Hematopoietic multipotent progenitor cell (in vitro differentiated cells): ENCODE measurements at places on chromosomes 6 and 20.

GRCh38 chr6:43856005-43856765, 86.2 kb downstream of the VEGFA start:
- DNase-seq: peak; percentile 6

- no peak for DNase-seq
These were observed 14.5 kb downstream of the SLC22A1 start for GRCh38 chr6:160135907-160136655.

GRCh38 chr20:3084986-3085360, 449 bp upstream of the AVP start:
- peak; percentile 25 for DNase-seq

DNA sequence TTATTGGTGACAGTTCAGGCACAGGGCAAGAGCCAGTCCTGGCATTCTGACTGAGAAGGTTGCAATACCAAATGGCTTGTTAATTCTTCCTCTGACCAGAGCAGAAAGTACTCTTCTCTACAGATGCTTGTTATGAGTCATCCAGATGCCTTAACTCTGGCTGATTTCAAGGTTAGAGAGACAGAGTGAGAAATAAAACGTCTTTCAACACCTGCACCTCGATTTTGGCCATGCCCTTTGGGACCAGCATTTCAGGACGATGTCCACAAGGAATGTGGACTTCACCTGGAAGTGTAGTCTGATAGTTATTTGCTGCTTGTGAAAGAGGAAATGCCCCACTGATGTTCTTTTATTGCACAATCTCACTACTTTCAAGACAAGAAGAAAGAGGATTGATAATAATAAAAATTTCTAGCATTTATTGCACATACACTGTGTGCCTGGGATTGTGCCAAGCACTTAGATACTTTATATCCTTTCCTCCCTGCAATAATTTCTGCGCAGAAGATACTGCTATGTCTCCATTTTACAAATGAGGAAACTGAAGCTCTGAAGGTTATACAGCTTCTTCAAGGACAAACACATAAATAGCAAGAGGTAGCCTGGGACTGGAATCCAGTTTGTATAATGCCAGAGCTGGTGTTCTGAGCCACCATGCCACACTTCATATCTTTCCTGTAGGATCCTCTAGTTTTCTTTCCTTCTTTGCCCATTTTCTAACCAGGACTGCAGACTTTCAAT, 33.5 kb upstream of the MCM3 start:
- no peak for DNase-seq

DNA sequence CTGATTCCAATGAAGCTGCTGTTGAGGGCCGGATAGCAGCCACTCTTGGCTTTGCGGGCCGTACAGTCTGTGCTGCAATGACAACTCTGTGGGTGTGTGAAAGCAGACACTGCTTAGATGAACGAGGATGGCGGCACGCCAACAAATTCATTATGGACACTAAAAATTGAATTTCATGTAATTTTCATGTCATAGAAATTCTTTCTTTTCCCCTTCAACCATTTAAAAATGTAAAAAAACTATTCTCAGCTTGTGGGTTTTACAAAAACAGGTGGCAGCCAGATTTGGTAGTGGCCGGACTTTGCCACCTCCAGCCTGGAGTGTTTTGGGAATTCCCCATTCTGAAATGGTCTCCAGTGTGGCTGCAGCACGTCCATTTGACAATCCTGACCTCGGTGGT, 26.0 kb downstream of the MAS1 start:
- DNase-seq: no peak

DNA sequence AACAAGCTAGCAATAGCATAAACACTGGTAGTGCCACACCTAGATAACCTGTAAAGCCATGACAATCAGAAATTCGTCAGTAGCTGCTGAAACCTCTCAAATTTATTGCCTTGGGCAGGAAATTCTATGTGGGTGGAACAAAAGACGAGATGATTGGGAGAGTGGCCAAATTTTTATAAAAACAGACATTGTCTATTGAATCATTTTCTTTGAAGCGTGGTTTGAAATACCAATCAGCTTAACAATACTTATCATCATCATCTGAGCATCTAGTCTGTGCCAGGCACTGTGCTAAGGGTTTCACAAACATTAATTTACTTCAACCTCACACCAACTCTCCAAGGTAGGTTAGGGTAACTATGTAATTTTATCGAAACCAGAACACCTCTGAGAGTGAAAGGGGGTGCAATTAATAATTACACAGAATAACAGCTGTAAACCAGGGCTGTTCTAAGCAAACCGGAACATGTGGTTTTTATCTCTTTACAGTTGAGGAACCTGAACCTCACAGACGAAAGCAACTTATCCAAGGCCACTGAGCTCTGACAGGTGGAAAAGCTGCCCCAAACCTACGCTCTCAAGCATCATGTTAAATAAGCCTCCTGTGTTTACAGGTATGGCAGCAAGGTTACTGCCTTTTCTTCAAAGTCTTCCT, 43.4 kb downstream of the NHSL1 start:
- DNase-seq: no peak

DNA sequence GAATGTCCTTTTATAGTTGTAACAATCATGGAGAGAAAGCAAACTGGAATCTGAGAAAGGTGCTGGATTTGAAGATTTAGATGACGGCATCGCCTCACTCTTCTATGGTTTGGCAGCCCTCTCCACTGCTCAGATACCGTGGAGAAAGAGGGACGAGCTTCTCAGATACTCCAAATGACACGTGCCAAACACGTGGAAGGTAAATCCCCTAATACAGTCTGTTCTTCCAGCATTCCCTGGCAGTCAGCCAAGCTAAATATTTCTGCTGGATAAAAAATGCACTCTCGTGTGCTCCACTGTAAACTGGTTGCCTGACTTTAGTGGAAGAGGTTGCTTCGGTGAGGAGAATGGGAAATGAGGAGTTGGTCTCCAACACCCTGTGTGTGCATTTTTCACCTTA, 16.7 kb upstream of the PRDM1 start:
- DNase-seq: no peak

DNA sequence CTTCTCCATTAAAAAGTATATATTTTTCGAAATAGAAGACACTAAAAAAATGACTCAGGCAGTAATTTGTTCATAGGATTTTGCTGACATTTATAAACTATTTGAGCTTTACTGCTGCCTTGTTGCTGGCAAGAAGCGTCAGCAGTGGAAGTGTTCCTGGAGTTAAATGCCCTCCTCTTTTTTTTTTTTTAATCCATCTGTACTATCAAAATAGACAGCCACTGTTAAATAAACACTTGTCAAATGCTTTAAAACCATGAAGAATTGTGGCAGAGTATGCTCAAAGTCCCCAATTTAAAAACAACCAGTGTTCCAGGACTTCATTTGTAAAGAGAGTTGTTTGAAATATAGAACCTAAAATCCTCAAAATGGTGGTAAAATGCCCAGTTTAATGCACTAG, 253.8 kb downstream of the NKAIN2 start:
- DNase-seq: no peak

- DNase-seq: no peak
These were observed 85.9 kb upstream of the TRAF3IP2 start for GRCh38 chr6:111691345-111692225.

GRCh38 chr20:54345821-54346220, 129.6 kb upstream of the DOK5 start:
- no peak for DNase-seq

DNA sequence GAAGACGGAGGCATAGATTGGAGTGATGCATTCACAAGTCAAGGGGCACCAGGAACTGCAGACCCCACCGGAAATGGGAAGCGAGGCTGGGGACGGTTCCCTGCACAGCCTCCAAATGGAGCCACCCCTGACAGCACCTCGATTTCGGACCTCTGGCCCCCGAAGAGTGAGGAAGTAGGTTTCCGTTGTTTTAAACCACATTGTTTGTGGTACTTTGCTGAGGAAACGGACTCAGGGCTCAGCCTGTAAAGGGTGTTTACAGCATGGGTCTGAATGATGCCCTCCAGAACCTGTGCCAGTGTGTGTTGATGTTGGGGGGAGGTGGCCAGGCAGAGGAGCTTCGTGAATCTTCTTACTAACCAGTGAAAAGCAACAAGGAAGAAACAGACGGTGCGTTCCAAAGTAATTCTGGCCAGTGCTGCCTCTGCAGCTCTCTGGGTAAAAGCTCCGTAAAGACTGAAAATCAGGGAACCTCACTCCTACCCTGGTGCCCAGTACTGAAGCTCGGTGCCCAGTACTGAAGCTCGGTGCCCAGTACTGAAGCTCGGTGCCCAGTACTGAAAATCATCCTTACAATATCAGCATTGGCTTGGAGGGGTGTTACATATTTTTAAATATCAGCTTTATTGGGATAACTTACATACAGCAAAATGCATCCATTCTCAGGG, 30.1 kb upstream of the CCR6 start:
- DNase-seq: no peak

- DNase-seq: peak; percentile 45
These were observed 36.8 kb downstream of the YTHDF1 start for GRCh38 chr20:63178889-63179686.

GRCh38 chr20:25364180-25364788, 26.4 kb downstream of the ABHD12 start:
- DNase-seq: no peak

DNA sequence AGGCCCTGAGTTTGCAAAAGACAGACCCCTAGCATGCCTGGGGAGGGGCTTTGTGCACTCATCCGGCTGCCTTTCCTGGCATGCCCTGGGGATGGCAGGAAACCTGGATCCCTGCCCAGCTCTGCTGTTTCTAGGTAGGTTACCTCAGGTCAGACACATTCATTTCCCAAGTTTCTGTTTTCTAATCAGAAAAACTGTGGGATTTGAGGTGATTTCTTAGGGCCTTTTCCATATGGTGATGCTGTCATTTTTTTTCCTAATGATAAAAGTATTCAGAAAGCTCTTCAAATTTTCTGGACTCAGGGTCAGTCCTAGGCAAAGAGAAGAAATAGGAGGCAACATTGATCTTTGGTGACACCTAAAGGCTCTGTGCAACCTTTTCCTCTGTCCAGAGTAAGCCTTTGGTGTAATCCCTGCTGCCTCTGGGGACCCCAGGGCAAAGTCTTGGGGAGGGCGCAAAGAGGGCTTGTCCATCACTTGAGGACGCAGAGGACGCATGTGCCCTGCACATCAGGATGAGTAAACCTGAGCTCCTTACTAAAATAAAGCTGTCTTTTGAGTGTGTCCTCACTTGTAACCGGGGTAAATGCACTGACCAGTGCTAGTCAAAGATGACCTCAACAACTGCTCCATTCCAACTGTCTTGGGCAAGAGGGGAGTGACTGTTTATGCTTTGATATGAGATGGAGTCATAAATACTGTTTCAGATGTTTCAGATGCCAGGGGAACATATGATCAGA, 13.5 kb upstream of the TRAM2 start:
- DNase-seq: no peak

GRCh38 chr6:71534921-71535320, 246.3 kb downstream of the OGFRL1 start:
- DNase-seq: no peak

GRCh38 chr6:149059557-149059956, 258.0 kb upstream of the TAB2 start:
- DNase-seq: no peak

GRCh38 chr6:33190504-33191107, 1.7 kb downstream of the COL11A2 start:
- DNase-seq: no peak

- no peak for DNase-seq
These were observed 68.7 kb downstream of the PHACTR1 start for GRCh38 chr6:12785301-12785700.

DNA sequence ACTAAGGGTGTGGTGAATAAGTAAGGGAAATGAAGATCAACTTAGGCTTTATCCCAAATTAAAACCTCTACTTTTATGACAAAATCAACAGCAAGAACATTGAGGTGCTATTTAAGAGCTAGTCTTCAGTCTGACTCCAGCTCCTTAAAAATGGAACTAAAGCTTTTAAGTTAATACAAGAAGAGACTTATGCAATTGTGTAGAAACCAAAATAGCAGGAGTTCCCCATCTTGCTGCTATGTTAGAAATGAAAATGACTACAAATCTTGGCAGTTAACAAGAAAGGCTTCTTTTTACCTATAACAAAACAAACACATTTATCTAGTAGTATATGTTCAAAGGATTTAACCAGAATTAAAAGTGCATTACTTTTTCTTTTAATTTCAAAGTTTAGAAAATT, 25.7 kb downstream of the HMGN3 start:
- DNase-seq: no peak

- DNase-seq: peak; percentile 38
These were observed 4.6 kb downstream of the GUCA1A start for GRCh38 chr6:42177514-42178364.

DNA sequence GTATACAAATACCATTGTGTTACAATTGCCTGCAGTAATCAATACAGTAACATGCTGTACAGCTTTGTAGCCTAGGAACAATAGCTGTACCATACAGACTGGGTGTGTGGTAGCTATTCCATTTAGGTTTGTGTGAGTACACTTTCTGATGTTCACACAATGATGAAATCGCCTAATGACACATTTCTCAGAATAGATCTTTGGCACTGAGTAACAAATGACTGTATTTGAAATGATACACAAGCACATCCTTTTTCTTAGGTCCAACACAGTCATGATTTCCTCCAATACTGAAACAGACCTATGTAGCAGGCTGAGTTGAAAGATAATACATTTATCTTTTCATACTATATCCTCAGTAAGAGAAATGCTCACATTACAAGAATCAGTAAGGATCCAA, 13.9 kb downstream of the KHDRBS2 start:
- DNase-seq: no peak

DNA sequence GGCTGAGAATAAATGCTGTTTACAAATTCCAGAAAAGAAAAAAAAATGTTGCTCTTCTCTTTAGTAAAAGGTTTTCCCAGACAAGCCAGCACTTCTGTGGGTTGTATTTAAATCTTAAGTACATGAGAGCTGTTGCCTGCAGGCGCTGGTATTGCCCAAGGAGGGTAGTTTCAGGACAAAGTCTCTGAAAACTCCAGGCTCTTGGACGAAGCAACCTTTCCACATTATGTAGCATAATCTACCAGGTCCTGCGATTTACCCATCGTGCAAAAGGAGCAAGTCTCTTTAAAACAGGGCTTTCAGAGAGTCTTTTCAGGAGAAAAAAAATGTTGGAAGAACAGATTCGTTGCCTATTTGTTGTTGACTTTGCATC, 65.6 kb downstream of the PLG start:
- DNase-seq: no peak

- DNase-seq: no peak
These were observed 8.1 kb downstream of the SMAP1 start for GRCh38 chr6:70675822-70676221.

- DNase-seq: peak; percentile 19
These were observed 1.6 kb upstream of the CD93 start for GRCh38 chr20:23087587-23088251.

- DNase-seq: no peak
These were observed 18.4 kb upstream of the ULBP3 start for GRCh38 chr6:150087336-150087735.

GRCh38 chr20:10970109-10970508, 296.3 kb upstream of the JAG1 start:
- DNase-seq: no peak

GRCh38 chr20:20835897-20836296, 123.5 kb upstream of the RALGAPA2 start:
- no peak for DNase-seq

GRCh38 chr6:111150577-111150976, 63.3 kb downstream of the SLC16A10 start:
- DNase-seq: no peak
